Uterus (tissue), 4 donors: ENCODE measurements at places on chromosomes 6 and 20. TPM values are rescaled to one million over a fixed set of nuclear protein-coding genes. Genes with fewer than 3 reads are reported as not detected.

GRIK2 gene
- total RNA-seq, result not detected

CST5 gene
- total RNA-seq, result not detected

C6orf141 gene
- total RNA-seq, result 18.1 TPM

GLO1 gene
- total RNA-seq, result 127 TPM

CPNE5 gene
- total RNA-seq, result 9.5 TPM

BPIFA1 gene
- not detected for total RNA-seq

PLAGL1 gene
- 45.7 TPM for total RNA-seq

ULBP1 gene
- not detected for total RNA-seq

CAGE1 gene
- not detected for total RNA-seq

CLPSL1 gene
- total RNA-seq, result not detected

MEP1A gene
- total RNA-seq, result not detected

MYLK2 gene
- total RNA-seq, result 0.69 TPM

OPN5 gene
- total RNA-seq, result not detected

CLPSL2 gene
- total RNA-seq, result not detected

FAM184A gene
- 1.8 TPM for total RNA-seq

SIRPB1 gene
- total RNA-seq, result 0.95 TPM

PSORS1C2 gene
- total RNA-seq, result not detected
